Esophagus squamous epithelium (tissue), 5 donors: ENCODE measurements at places on chromosomes 6 and 20. TPM values are rescaled to one million over a fixed set of nuclear protein-coding genes. Genes with fewer than 3 reads are reported as not detected.

Gene CFB
- 30.3 TPM for total RNA-seq

Gene FNDC11
- total RNA-seq: not detected

Gene ZNF334
- total RNA-seq: 0.70 TPM

Gene CYP39A1
- 3.0 TPM for total RNA-seq

Gene TMEM151B
- total RNA-seq: not detected

Gene MEI4
- total RNA-seq: not detected

Gene TFAP2A
- 39.1 TPM for total RNA-seq

Gene COL20A1
- total RNA-seq: not detected

Gene TULP4
- 55.5 TPM for total RNA-seq

Gene DNPH1
- 81.1 TPM for total RNA-seq

Gene ENPP5
- 1.4 TPM for total RNA-seq

Gene ILRUN
- 43.8 TPM for total RNA-seq

Gene CLDN20
- not detected for total RNA-seq

Gene TRIM38
- 8.4 TPM for total RNA-seq

Gene FRMD1
- total RNA-seq: 0.19 TPM

Gene ZNF184
- 4.3 TPM for total RNA-seq

Gene PGC
- 0.95 TPM for total RNA-seq

Gene C20orf204
- total RNA-seq: 0.26 TPM

Gene PPP1R3G
- 1.1 TPM for total RNA-seq

Gene BNIP5
- total RNA-seq: not detected

Gene IL17A
- total RNA-seq: not detected

Gene SPATA25
- 1.1 TPM for total RNA-seq

Gene SEL1L2
- not detected for total RNA-seq

Gene THBS2
- total RNA-seq: 4.3 TPM

Gene GDAP1L1
- total RNA-seq: not detected

Gene LY6G5B
- total RNA-seq: 0.70 TPM

Gene PAX1
- total RNA-seq: not detected

Gene NFATC2
- total RNA-seq: 1.5 TPM

Gene HLA-DPA1
- total RNA-seq: 6.2 TPM

Gene EZR
- 317 TPM for total RNA-seq

Gene RGL2
- total RNA-seq: 78.7 TPM
